Left renal cortex interstitium (tissue), 4 donors: ENCODE measurements at places on chromosomes 5 and 9. TPM values are rescaled to one million over a fixed set of nuclear protein-coding genes. Genes with fewer than 3 reads are reported as not detected.

The NR5A1 gene
- 0.05 TPM for polyA plus RNA-seq

The GRIN1 gene
- polyA plus RNA-seq: 0.06 TPM

GRCh38 chr9:88786291-88787079, 204.8 kb upstream of the S1PR3 start:
- no peak for DNase-seq

The MAML1 gene
- 43.6 TPM for polyA plus RNA-seq

- no peak for DNase-seq
Measured at GRCh38 chr5:56192246-56192645, 40.9 kb downstream of the ANKRD55 start.

The GPX8 gene
- polyA plus RNA-seq: 74.1 TPM

DNA sequence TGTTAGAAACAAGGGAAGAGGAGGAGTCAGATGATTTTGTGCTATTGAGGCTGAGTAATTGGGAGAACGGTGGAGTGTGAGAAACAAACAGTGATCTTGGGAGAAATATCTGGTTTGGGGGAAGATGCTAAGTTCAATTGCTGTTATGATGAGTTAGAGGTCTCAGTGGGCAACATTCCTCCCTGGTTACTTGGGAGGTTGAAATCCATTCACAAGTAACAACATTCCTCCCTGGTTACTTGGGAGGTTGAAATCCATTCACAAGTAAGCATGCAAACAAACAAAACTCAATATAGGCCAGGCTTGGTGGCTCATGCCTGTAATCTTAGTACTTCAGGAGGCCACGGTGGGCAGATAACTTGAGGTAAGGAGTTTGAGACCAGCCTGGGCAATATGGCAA, 38.7 kb downstream of the AGXT2 start:
- no peak for DNase-seq

- DNase-seq: no peak
Measured at GRCh38 chr5:52560366-52560765, 227.3 kb upstream of the ITGA1 start.

The TAF11L5 gene
- not detected for polyA plus RNA-seq

DNA sequence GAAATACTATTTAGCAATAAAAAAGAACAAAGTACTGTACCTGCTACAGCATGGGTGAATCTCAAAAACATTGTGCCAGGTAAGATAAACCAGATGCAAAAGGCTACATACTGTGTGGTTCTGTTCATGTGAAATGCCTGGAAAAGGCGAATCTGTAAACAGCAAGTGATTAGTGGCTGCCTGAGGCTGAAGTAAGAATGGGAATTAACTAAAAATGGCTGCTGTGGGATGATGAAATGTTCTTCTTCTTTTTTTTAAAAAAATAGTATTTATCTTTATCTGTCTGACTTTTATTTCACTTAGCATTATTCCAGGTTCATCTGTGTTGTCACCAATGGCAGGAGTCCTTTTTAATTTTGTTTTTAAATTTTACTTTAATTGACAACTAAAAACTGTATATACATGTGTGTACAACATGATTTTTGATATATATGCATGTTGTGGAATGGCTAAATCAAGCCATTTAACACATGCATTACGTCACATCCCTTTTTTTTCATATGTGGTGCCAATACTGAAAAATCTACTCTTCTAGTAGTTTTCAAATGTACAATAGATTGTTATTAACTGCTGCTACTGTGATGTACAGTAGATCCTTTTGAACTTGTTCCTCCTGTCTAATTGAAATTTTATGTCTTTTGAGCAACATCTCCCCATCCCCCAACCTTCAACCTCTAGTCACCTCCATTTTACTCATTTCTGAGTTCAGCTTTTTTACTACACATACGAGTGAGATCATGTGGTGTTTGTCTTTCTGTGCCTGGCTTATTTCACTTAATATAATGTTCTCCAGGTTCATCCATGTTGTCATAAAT, 62.9 kb upstream of the TNFAIP8 start:
- DNase-seq: no peak

GRCh38 chr9:27029186-27029585, 23.7 kb upstream of the LRRC19 start:
- DNase-seq: no peak

The ZNF79 gene
- 7.1 TPM for polyA plus RNA-seq

The TAF11L10 gene
- not detected for polyA plus RNA-seq

GRCh38 chr5:90909940-90910339, 351.3 kb downstream of the ADGRV1 start:
- no peak for DNase-seq

The C5orf46 gene
- not detected for polyA plus RNA-seq

DNA sequence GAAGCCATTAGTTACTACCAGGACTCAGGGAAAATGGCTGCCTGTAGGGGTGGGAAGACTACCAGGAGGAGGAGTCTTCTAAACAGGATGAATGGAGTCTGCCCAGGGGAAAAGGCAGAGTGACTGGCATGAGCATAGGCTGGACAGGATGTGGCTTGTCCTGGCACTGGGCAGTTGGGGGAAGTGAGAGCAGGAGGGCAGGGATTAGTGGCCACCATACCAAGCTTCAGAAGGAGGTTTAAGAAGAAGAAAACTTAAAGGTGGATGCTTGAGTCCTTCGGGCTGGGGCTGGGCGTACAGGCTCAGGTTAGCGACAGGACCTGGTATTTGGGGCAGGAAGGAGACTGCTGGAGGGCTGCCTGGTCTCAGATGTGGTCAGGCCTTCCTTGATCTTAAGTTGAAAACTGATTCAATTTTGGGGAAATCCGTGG, 5.0 kb upstream of the NSD1 start:
- DNase-seq: no peak
